Effector memory CD8-positive, alpha-beta T cell (primary cell): ENCODE measurements at places on chromosomes 6 and 20.

DNA sequence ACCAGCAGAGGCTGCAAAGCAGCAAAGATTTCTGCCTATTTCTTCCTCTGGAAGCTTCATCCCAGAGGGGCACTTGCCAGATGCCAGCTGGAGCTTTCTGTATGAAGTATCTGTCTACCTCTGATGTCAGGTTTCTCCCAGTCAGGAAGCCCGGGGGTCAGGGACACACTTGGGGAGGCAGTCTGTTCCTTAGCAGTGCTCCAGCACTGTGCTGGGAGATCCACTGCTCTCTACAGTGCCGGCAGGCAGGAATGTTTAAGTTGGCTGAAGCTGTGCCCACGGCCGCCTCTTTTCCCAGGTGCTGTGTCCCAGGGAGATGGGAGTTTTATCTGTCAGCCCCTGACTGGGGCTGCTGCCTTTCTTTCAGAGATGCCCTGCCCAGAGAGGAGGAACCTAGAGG is 631.1 kb upstream of the HTR1E start:
- no peak for DNase-seq

DNA sequence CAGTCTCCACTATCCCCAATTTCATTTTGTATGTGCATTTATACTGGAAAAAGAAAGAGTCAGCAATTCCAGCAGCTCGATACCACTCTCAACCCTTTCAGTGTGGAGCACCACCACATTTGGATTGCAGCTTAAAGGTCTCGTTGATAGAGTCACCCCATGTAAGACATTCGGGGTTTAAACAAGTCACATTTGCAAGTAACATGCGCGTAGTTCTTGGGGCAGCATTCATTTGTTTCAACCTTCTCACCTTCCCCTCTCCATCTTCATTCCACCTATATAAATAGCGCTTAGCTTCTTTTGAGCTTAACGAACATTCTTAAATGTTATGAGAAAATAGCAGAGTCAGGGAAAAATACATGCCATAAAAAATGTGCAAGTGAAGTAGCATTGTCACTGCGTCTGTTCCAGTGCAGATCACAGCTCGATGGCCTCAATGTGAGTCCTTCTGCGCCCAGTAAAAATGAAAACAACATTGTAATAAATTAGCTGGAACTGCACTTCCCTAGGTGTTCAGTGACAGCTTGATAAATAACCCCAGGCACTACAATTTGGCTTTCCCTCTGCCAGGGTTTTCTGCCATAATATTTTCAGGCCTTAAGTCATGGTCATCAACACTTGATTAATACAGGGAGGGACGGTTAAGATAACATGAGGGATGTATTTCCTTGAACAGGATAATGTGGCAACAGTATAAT is 737.8 kb upstream of the NRSN1 start:
- DNase-seq: no peak

GRCh38 chr6:7900621-7901020 is 10.0 kb downstream of the TXNDC5 start:
- no peak for DNase-seq

GRCh38 chr6:5305968-5306626 is 44.8 kb downstream of the FARS2 start:
- no peak for DNase-seq
